ENCODE measurements at places on chromosomes 2 and 18.

DNA sequence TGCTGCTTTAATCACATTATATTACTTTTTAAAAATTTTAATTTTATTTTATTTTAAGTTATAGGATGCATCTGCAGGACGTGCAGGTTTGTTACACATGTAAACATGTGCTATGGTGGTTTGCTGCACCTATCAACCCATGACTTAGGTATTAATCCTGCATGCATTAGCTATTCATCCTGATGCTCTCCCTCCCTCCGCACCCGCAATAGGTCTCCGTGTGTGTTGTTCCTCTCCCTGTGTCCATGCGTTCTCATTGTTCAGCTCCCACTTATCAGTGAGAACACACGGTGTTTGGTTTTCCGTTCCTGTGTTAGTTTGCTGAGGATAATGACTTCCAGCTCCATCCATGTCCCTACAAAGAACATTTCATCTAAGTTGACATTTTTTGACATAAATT, 283.2 kb downstream of the CYRIA start:
- DNase-seq, result no peak

DNA sequence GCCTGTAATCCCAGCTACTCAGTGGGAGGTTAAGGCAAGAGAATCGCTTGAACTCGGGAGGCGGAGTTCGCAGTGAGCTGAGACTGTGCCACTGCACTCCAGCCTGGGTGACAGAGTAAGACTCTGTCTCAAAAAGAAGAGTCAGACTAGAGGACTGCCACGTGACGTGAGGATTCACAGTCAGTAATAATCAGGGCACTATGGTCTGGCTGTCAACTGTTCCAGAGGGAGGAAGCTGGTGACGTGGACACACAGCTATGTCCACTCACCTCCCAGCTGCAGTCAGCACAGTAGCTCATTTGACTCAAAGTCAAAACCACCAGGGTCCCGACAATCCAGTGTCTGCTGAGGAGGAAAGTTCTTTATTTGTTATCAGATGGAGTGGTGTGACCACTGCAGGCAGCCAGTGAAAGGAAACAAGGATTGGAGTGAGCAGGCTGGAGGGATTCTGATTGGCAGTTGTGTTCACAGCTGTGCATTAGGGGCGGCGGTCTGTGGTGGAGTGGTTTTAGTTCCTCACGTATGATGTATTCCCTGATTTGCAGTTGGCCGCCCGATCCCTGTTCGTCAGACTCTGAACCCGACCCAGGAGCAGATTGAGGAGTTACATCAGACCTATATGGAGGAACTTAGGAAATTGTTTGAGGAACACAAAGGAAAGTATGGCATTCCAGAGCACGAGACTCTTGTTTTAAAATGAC, 37.9 kb downstream of the MOGAT1 start:
- DNase-seq, result peak; percentile 97

DNA sequence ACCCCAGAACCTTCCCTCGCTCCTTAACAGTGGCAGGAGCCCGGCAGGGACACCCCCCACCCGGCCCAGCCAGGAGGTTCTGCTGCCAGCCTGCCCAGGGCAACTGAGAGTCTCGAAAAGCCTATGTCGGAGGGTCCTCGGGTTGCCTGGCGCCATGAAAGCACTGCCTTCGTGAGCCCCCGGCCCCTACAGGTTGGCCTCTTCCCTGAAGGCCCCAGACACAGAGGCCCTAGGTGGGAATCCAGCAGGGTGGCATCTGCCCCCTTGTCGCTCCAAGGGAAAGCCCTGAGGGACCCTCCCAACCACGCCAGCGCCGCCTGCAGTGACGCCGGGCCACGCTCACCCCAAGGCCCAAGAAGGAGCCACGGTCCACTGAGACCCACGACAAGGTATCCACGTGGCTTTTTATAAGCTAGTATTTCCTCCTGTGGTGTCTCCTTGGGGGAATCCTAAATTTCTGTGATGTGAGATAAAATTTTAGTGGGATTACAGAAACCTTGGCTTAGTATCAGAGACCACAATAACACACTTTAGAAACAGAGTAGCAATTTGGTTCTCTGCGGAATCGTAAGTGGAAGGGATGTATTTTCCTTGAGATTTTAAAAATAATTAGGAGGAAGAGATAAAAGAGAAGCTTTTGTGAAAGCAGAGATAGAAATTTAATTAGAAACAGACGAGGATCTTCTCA, 138.9 kb downstream of the HDAC4 start:
- no peak for DNase-seq

- peak; percentile 33 for DNase-seq
Observed at GRCh38 chr2:190996338-190996946, 17.5 kb downstream of the STAT1 start.

- DNase-seq, result no peak
Observed at GRCh38 chr2:64869126-64869525, 120.1 kb upstream of the SLC1A4 start.

GRCh38 chr18:6960656-6961055, 156.9 kb downstream of the LAMA1 start:
- peak; percentile 32 for DNase-seq

- DNase-seq, result peak; percentile 2
Observed at GRCh38 chr18:47929681-47930198, 719 bp downstream of the SMAD2 start.

GRCh38 chr2:236847538-236848263, 238.0 kb upstream of the COPS8 start:
- no peak for DNase-seq

DNA sequence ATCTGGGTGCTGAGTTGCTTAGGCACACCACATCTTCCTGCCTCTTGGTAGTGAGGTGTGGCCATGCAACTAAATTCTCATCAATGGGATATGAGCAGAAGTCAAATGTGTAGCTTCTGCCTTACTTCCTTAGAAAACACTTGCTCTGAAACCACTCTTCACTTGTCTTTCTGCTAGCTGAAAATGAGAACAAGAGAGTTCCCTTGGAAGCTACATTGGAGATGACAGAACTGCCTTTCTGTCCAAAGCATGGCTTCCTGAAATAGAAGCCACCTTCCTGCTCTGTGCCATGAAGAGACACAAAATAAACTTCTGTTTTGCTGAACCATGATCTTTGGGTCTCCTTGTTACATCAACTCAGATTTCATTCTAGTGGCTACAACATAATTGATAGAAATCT, 659.9 kb downstream of the IRS1 start:
- no peak for DNase-seq

GRCh38 chr2:161199912-161200701, 39.9 kb downstream of the TANK start:
- DNase-seq, result no peak

DNA sequence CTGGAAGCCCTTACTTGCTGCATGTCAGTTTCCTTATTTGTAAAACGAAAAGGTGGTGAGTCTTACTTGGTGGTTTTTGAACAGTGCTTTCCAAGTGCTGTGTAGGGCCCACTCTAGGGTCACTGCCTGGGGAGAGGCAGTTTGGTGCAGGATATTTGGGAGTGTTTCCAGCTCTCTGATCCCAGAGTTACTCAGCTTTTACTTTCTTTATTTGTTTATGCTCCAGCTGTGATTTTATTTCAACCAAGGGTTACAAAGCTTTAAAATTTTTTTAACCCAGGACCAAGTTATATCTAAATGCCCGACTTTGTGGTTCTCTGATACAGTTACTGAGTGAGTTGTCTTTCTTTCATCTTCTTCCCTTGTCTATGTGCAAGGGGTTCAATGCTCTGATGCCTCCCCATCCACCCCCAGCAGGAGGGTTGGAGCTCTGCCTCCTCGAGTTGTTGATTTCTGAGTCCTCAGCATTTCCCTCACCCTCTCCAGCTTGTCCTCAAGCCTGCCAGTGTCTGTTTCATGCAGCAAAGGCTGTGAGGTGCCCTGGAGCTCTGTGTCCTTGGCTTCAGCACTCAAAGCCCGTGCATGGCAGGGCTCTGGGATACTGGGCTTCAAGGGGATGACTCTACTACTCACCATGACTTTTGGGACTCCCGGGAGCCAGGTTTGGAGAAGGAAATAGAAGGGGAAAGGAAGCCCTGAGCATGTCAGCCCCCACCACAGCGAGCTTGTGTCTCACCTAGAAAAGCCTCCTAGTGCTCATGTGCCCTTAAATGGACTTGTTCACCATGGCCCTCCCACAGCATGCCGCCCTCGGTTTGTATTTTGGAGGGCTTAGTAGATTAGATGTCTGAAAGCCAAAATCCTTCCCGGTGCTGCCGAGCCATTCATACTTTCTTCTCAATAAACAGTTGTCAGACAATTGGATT, 236.8 kb downstream of the SETBP1 start:
- no peak for DNase-seq

DNA sequence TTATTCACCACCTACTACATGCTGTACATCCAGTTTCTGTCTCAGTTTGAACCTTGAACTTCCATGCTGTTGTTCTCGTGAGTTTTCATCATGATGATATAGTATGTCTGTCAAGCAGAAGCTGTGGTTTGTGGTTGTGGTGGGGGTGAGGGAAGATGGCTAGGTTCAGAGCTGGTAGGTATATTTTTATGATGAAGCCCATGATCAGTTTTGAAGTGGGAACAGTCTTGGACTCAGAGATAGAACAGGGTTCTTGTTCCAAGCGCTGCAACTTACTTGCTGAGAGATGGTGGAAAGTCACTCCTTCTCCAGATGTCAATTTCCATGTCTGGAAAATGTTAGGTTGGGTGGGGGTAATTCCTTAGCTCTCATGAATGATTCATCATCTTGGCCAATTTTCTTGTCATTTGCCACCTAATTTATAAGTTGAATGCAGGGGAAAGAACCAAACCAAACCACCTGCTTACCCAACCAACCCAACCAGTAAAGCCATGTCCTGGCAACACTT, 21.6 kb downstream of the PMAIP1 start:
- no peak for DNase-seq

- DNase-seq, result no peak
Observed at GRCh38 chr2:61326423-61326822, 144.5 kb downstream of the USP34 start.

DNA sequence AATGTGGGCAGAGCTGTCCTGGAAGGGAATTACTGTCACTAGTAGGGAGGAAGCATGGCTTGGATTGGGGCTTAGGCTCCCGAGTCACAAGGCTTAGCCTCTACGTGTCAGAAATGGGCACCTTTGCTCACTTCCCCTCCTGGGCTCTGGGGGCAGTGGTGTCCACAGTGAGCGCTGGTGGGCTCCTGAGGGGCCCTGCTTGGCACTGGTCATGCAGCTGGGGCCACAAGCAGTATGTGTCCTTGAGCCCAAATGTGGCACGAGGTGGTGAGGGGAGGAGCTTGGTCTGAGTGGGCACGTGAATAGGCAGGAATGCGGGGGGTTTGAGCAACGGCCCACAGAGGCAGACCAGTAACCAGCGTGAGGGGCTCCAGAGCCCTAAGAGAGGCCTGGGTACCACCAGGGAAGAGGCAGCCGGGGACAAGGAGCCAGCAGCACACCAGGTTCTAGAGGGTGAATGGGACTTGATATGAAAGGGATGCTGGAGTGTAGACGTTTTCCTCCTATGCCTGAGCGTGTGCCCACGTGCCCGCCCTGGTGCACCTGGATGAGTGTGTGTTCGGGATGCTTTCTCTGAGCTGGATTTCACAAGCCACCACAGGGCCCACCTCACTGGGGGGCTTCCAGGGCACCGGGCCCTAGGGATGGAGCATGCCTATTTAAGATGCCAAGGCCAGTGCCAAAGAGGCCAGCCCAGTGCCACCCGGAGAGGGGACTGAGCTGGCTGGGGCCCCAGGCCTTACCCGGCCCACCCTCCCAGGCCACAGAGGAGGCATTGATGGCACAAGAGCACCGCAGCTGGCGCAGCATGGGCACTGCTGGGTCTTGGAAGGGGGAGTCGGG, 22.8 kb upstream of the PTMA start:
- DNase-seq, result no peak

- no peak for DNase-seq
Observed at GRCh38 chr2:8132351-8132831, 549.5 kb upstream of the ID2 start.

- no peak for DNase-seq
Observed at GRCh38 chr2:209145941-209146681, 277.7 kb upstream of the MAP2 start.

DNA sequence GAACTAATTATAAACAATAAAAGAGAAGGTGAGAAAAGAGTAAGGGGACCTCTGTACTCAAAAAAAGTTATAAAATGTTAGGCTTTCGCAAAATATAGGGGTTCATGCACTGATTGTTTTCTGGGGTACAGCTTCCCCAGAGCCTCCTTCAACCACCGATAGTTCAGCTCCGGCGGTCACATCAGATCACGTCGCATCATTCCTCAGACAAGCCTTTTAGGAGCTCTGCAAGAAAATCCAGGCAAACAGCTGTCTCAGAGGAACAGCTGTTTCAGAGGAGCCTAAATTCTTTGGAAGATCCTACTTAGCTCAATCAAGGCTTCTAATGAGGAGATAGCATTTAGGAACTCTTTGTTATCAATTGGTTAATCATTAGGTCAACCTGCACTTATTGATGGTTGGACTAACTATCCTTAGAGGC, 78.7 kb downstream of the MYCN start:
- no peak for DNase-seq

DNA sequence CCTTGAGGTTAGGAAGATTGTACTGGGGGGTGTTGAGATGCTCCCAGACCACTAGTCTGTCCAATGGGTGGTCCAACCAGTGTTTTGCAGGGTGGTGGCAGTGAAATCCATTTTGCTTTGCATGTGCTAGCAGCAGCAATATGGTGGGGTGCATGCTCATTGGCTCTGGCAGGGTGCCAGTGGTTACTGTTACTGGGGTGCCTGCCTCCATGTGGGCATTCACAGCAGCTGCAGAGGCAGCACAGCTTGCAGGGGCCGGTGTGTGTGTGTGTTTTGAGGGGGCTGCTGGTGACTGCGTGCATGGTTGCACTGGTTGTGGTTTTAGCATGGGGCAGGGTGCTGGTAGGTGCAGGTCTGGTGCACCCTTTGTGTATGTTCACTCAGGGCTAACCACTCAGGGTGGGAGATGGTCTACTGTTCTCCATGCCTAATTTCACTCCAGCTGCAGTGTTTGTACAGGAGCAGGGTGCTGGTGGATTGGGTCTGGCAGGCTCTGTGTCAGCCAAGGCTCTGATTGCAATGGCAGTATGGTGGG, 265.4 kb downstream of the NUP35 start:
- no peak for DNase-seq

DNA sequence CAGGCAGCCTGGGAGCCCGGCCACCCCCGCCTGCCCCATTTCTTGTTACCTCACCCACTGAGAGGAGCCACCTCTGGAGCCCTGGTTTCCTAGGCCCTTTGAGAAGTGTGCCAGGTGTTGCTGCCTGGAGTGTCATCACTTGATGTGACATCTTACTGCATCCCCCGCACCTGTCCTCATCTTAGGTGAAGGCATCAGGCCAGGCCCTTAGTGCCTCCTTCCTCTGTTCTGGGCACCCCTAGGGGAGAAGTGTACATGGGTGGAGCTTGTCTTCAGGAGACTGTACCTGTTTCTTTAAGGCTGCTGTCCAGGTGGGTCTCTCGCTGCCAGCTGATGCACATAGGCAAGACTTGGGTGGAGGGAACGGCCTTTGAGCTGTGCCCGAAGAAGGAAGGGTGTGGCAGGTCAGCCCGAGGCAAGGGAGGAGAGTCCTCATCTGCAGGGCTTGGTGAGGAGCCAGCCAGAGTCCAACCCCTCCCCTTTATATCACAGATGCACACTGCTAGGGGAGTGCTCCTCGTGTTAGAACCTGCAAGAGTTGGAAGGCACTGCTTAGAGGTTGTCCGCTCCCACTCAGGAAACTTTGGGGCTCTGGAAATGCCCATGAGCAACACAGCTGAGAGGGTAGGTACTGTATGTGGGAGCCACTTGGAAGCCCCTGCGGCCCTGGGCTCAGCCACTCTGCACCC, 45.9 kb downstream of the NCK2 start:
- peak; percentile 36 for DNase-seq

- DNase-seq, result no peak
Observed at GRCh38 chr2:197208024-197208423, 102.6 kb downstream of the ANKRD44 start.

All from A172 (cell line).